ENCODE measurements at places on chromosomes 12 and 14.

DNA sequence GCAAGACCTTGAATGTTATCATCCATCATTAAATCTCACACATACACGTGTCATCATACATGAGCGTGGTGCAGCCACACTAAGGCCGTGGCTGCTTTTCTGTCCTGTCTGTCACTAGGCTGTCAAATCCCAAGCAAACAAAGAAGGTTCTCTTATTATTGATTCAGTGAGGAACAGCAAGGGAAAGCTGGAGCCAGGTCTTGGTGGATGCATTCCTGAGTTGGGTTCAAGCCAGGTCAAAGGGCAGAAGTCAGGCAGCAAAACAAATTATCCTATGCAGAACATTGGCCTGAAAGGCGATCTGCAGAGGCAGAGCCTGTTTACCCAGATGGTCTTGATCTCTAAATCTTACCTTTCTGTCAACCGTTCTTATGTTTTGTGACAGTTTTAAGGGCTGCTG, 252.3 kb downstream of the NEDD1 start:
- no peak for DNase-seq

- no peak for DNase-seq
Measured at GRCh38 chr12:64102339-64102738, 119.8 kb downstream of the KICS2 start.

- no peak for DNase-seq
Measured at GRCh38 chr12:111482462-111482861, 76.7 kb downstream of the SH2B3 start.

DNA sequence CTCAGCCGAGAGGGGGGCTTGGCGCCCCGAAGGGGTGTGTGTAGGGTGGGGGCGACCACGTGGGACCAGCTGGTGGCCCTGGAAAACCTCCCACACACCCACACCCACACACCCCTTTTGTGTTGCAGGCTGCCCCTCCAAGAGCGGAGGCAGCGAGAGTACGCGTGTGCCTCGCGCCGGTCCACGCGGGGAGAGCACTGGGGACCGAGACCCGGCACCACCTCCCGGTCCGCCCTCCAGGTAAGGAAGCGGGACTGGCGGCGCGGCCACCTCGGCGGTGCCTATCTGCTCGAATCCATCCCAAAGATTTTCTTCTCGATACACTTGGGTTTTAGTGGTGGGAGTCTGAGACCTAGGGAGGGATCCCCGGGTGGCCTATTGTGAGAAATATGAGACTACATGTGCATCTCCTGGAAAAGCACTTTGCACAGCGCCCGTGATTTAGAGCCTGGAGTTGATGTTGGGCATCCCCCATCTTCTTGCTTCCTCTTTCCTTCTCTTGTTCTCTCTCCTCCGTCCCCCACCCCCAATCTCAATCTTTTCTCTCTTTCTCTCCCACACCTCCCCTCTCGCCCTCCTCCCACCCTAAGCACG, 393 bp downstream of the SYT1 start:
- DNase-seq: no peak

- no peak for DNase-seq
Measured at GRCh38 chr14:95208598-95208997, 51.3 kb upstream of the DICER1 start.

DNA sequence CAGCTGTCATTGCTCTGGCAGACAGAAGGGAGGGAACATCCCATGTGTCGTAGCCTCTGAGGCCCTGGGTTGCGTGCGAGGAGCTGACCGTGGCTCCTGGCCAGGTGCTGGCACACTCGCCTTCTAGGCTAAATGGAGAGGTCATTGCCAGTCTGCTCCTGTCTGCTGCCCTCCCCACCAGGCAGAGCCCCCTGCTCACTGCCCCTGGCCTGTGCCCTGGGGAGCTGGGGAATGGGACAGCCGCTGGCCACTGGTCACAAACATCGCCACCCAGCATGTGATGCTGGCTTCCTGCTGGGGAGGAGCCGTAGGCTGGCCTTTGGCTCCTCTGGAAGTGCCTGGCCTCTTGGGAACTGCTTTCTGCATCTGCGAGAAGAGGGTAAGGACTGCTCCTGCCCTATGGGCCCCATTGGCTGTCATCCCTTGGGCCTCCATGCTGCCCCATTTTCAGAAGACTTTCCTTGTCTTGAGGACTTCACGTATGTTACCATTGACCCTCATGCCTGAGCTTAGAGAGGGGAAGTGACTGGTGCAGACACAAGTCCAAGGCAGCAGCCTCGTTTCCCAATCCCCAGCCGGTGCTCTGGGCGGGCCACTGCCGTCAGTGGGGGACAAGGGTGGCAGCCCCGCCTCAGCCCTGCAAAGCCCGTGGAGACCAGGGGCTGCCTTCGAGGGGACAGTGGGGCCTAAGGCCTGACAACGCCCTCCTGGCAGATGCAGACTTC, 2.0 kb upstream of the TNFAIP2 start:
- no peak for DNase-seq

DNA sequence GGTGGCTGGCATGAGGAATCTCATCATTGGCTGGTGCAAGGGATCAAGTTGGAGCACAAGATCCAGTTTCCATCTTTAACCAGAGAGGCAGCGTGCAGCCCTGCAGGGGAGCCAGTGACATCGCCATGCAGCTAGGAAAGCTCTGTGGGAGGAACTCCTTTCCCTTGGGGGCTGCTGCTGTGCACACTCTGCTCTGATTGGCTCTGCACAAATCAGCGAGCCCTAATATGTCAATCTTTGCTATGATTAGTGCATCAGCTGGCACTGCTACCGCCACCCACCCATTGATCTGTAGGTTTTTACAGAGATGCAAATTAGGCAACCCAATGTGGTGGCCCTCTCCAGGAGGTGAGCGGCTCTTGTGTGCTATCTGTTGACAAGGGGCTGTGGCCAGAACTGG, 262.6 kb downstream of the PCNX1 start:
- no peak for DNase-seq

DNA sequence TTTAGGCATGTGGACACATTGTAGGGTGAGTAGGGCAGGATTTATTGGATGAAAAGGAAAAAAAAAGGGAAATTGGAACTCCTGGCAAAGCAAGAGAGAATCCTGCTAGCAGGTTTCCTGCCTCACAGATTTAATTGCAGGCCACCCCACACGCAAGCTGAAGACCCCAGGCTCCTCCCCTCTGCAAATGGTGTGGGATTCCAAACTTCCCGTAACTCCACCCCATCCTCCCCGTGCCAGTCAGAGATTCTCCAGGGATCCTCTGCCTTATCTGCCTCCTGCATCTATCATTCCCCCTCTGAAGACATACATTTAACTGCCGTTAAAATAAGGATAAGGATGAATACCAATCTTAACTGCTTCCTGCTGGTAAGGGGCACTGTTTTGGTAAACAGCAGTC, 249.8 kb upstream of the GARIN2 start:
- DNase-seq: no peak

DNA sequence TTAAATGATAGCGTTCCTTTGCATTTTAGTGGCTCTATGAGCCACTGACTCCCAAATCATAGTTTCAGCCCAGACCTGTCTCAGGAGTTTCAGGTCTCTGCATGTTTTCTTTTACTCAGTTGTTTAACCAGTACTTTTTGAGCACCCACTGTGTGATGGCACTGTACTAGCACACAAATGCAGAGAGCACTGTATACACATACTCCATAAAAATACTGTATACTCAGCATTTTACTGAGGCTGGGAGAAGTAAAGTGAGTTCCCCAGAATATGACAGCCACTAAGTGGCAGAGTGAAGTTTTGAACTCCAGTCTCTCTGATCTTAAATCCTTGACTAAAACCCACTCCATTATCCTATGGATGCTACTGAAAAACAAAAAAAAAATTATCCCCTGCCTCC, 76.0 kb upstream of the HSPB8 start:
- DNase-seq: no peak

DNA sequence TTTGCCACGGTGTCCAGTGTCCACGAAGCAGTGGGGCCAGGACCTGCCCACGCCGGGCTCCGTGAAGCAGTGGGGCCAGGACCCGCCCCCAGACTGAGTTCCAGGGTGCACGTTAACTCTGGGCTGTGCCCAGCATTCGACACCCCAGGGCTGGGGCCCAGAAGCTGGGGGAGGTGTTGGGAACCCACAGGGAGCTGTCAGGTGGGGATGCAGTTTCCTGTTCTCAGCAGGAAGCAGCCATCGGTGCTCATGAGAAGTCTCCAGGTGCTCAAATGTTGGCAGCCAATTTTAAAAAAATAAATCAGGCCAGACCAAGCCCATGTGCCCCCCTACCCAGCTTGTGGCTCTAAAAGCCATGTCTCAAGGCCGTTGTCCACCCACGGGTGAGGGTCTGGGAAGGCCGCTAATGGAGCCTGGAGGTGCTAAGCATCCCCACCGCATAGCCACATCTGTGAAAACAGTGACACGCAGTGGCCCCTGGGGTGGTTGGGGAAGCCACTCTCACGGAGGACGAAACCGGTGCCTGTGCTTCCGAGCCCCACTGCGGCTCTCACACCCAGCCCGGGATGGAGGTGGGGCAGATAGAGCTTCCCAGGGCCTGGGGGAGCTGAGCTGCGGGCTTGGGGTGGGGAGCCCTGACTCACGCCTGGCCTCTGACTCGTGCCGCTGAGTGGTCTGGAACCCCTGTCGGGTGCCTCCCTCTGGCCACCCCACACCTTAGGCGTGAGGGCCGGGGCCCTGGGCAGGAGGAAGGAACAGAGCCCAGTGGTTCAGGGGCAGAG, 53.5 kb downstream of the FBRSL1 start:
- DNase-seq: no peak

Data from prostate gland (tissue), 2 donors.